ENCODE measurements at places on chromosomes 1 and 21. TPM values are rescaled to one million over a fixed set of nuclear protein-coding genes. Genes with fewer than 3 reads are reported as not detected.

DNA sequence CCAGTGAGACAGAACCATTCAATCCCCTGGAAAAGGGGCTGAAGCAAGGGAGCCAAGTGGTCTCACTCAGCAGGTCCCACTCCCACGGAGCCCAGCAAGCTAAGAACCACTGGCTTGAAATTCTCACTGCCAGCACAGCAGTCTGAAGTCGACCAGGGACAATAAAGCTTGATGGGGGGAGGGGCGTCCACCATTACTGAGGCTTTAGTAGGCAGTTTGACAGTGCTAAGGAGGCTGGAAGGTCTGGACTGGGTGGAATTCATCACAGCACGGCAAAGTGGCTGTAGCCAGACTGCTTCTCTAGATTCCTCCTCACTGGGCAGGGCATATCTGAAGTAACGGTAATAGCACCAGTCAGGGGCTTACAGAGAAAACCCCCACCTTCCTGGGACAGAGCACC, 105.4 kb upstream of the GORAB start:
- no peaks in the 10 kb centered on the region for H3K36me3 ChIP-seq
- no peak overlapping the region for H3K27ac ChIP-seq
- no peaks in the 10 kb centered on the region for H3K4me1 ChIP-seq
- H3K4me3 ChIP-seq: no peak overlapping the region

DNA sequence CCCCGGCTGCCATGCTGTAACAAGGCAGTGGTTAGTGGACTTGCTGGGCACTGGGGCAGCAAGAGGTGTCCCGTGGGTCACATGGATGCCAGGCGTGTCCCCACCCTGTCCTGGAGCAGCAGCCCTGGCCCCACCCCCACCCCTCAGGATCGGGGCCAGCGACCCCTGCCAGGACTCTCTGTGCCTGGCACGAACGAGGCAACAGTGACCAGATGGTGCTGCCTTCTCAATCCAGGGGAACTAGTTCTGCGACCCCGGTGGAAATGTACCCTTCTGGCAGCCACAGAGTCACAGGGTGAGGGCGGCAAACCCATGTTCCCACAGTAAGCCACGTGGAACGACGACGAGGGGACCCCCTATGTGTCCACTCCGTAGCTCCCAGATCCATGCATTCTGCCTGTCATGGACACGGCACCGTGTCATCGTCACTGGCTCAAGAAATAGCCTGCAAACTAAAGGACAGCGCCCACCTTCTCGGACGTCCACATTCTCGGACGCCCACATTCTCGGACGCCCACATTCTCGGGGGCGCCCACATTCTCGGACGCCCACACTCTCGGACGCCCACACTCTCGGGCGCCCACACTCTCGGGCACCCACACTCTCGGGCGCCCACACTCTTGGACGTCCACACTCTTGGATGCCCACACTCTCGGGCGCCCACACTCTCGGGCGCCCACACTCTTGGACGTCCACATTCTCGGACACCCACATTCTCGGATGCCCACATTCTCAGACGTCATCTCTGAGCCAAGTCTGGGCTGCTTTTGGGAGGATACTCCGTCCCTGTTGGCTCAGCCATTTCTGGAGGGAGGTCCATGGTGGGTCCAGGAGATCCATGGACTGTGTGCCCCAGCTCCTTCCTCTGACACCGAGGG, 19.6 kb upstream of the ACTRT2 start:
- DNase-seq: no peak
- no peak overlapping the region for H3K4me3 ChIP-seq
- H3K27me3 ChIP-seq: no peaks in the 10 kb centered on the region
- peaks cover 3% of the 10 kb centered on the region for H3K4me1 ChIP-seq
- H3K36me3 ChIP-seq: no peaks in the 10 kb centered on the region

- no peaks in the 10 kb centered on the region for H3K27me3 ChIP-seq
- H3K4me3 ChIP-seq: no peak overlapping the region
- no peaks in the 10 kb centered on the region for H3K36me3 ChIP-seq
- H3K27ac ChIP-seq: no peak overlapping the region
- no peaks in the 10 kb centered on the region for H3K4me1 ChIP-seq
- DNase-seq: peak; percentile 53
These were observed 60.6 kb downstream of the PTPRC start for GRCh38 chr1:198699167-198700015.

- H3K4me3 ChIP-seq: no peak overlapping the region
- no peaks in the 10 kb centered on the region for H3K4me1 ChIP-seq
- no peaks in the 10 kb centered on the region for H3K27me3 ChIP-seq
- no peak overlapping the region for H3K27ac ChIP-seq
- no peaks in the 10 kb centered on the region for H3K36me3 ChIP-seq
These were observed 1.9 kb downstream of the TTF2 start for GRCh38 chr1:117061986-117062415.

SYCP1 gene
- not detected for total RNA-seq

DNA sequence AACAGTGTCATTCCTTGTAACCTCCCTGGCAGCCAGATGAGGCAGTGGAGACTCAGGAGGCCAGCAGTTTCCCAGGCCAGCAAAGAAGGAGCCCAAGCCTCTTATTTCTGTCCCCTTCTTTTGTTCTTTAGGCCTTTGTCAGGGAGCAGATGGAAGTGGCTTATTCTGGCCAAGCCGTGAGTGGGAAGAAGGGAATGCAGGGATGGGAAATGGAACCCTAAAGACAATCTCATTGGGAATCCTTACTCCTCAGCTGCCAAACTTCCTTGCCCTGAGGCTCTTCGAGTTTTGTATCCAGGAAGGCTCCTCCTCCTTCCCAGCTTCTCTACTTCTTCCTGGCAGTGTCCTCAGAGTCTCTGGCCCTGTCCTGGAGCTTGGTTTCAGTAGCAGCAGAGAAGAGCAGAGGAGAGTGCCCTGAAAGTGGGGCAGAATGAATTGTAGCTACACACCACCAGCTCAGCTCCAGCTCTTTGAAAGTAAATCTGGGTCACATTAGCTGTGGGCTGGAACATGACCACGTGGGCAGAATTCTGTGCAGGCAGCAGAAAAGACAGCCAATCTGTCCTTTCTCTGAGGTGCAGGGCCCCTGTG, 63.9 kb downstream of the NDUFS5 start:
- no peaks in the 10 kb centered on the region for H3K4me1 ChIP-seq
- no peaks in the 10 kb centered on the region for H3K27me3 ChIP-seq
- no peak for DNase-seq
- no peak overlapping the region for H3K4me3 ChIP-seq
- H3K27ac ChIP-seq: no peak overlapping the region

GRCh38 chr1:66371233-66372005, 162.5 kb upstream of the SGIP1 start:
- H3K27ac ChIP-seq: peak overlapping the region; percentile 25
- no peak for DNase-seq
- no peak overlapping the region for H3K4me3 ChIP-seq
- H3K36me3 ChIP-seq: peaks cover 4% of the 10 kb centered on the region

DNA sequence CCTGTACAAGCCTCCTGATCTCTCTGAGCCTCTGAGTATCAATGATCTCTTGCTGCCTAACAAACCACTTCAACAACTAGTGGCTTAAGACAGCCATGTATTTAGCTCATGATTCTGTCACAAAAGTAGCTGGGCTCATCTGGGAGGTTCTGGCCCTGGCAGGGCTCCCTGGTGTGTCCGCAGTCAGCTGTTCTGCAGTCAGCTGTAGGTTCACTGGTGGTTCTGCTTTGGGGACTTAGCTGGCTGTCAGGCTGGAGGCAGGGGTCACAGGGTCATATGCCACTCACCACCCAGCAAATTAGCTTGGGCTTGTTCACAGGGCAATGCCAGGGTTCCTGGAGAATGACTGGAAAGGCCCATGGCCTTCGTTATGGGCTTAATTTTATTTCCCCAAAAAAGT, 64.8 kb downstream of the DISP3 start:
- H3K4me1 ChIP-seq: no peaks in the 10 kb centered on the region
- DNase-seq: no peak
- H3K27ac ChIP-seq: no peak overlapping the region
- H3K36me3 ChIP-seq: no peaks in the 10 kb centered on the region
- no peaks in the 10 kb centered on the region for H3K27me3 ChIP-seq

DNA sequence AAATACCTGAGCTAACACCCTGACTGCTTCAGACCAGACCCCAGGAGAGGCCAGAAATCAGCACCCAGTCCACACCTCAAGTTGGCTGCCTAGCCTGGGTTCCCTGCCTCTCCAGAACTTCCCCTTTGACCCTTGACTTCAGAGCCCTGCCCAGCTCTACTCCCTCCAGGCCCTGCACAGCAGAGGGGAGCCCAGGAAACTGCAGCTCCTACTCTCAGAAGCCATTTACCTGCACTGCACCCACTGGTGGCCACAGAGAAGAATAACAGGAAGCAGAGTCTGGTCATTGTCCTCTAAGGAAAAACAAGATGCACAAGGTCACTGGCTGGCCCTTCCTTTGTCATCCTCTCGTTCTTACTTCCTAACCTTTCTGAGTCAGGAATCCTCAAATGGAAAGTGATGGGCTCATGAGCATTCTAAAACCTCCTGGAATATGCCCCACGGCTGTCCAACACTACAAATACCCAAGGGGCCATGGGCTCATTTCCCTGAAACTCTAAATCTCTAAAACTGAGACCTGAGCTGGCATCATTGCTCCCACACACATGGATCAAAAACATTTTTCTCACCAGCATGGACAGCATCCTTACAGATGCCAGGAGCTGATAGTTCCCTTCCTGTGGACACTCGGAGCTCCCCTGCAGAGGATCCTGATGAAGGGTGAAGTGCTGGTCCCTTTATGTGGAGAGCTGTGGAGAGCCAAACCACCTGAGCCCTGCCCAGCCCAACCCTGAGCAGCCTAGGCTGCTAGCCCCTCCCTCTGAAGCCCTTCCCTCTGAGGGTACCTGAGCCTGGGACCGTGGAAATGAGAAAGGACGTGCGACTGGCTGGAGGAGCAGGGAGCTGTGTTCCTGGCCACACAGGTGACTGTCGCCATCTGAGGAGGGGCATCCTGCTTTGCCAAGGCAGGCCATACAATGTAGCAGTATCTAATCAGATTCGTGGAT, at the start of gene ITLN2:
Gene ITLN2, minus strand, starts transcription at position 652 of the 947 bp plus-strand sequence. Its CDS starts 68 bp downstream, at position 584.
- no peak for DNase-seq
- H3K36me3 ChIP-seq: no peaks in the 10 kb centered on the region
- H3K27me3 ChIP-seq: no peaks in the 10 kb centered on the region
- H3K4me1 ChIP-seq: no peaks in the 10 kb centered on the region
- no peak within 1 kb of the TSS for H3K4me3 ChIP-seq

DNA sequence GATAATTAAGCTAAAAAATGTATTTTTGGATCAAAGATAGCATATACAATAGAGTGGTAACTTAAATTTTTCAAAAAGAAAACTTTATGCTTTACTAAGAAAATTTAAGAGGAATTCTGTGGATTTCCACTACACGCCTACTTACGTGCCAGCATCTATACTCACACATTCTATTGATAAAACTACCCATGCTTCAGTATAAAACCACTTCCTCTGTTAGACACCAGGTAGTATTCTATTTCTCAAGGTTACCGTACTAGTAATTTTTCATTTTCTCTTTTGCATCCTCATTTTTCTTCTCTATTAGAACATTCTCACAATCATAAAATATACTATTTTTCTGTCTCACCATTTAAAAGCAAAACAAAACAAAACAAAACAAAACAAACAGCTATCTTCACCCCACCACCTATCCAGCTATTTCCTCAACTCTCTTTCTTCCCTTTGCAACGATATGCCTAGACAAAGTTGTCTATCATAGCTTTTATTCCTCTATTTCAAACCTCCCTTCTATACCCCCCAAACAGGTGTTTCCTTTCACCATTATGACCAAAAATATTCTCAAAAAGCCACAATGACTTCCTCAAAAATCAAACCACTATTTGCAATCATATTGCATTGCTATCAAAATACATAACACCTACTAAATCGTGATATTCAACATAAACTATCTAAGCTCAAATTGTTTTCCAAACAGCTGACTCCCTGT, 1652.0 kb downstream of the MRPL39 start:
- no peaks in the 10 kb centered on the region for H3K27me3 ChIP-seq
- no peaks in the 10 kb centered on the region for H3K4me1 ChIP-seq
- no peaks in the 10 kb centered on the region for H3K36me3 ChIP-seq
- no peak overlapping the region for H3K27ac ChIP-seq

DNA sequence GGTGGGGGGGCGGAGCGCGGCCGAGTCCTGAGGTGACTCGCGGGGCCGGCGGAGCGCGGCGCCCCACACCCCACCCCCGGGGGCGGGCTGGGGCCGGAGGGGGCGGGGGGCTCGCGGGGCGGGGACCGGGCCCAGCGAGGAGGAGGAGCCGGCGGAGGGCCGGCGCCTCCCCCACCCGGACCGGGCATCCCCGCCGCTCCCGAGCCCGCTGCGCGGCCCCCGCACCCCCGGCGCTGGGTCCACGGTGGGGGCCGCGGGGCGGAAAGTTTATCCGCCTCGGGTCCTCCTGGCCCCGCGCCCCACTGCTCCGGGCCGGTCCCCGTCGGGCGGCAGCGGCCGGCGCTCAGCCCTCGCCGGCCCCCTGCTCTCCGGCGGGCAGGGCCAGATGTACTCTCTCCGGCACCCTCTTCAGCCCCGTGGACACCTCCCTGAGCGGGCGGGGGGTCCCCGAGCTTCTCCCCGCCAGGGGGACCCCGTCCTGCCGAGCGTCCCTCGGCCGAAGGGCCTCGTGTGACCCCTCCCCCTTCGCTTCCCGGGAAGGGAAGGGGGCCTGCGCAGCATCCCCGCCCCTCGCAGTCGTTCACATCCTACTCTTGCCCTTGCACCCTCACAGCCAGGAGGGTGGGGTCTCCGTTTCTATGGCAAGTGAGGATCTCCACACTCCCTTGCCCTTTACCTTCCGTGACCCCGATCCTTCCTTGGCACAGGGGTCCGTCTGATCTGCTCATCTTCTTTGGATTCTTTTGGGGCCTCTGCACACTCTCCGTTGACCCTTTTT, 663 bp downstream of the CAMTA1 start:
- no peaks in the 10 kb centered on the region for H3K36me3 ChIP-seq
- DNase-seq: peak; percentile 55
- no peaks in the 10 kb centered on the region for H3K27me3 ChIP-seq
- H3K4me3 ChIP-seq: peak overlapping the region; percentile 92

- no peak for DNase-seq
- H3K4me3 ChIP-seq: no peak overlapping the region
These were observed 48.9 kb downstream of the HLCS start for GRCh38 chr21:36917471-36918158.

DNA sequence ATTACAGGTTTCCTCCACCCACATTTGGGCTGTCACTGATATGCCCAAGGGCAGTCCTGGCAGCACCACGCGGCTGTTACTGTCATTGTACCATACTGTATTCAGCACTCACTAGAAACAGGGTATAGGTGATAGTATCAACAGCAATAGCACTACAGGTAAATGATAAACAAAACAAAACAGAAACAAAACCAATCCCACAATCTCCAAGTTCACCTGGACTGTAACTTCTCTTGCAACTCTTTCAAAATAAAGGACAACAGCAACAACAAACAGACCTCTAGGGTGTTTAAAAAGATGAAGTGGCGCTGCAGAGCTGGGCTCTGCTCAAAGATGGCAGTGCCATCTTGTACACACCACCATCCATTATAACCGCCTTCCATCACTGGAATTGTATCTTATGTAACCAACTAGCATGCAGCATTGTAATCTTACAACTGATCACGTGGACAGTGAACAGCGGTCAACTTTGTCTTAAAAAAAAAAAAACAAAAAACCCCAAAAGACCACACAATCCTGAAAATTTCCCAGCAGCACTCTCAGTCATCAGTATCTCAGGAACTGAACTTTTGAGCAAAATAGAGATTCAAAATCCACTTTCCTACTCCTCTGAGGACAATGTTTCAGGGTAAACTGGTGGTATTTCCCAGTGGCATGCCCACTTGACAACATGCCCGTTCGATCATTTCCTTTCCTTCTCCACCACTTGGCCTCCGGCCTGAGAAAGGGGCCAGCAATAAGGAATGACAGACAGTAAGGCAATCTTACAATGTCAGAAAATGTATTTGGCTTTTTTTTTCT, 3.8 kb downstream of the IRF2BP2 start:
- H3K36me3 ChIP-seq: no peaks in the 10 kb centered on the region
- no peaks in the 10 kb centered on the region for H3K27me3 ChIP-seq
- no peaks in the 10 kb centered on the region for H3K4me1 ChIP-seq
- peak overlapping the region; percentile 92 for H3K4me3 ChIP-seq
- no peak for DNase-seq
- peak overlapping the region; percentile 86 for H3K27ac ChIP-seq

SPATA1 gene
- total RNA-seq: 1.9 TPM
